ENCODE measurements at places on chromosomes 6 and 20.

GRCh38 chr20:55271371-55271770 is 733.9 kb downstream of the CBLN4 start:
- no peak for DNase-seq

- DNase-seq = no peak
Observed at GRCh38 chr6:74840953-74841352, 364.9 kb downstream of the COL12A1 start.

GRCh38 chr6:28522594-28523240 is 3.0 kb upstream of the GPX5 start:
- no peak for DNase-seq

- no peak for DNase-seq
Observed at GRCh38 chr20:62617711-62618483, 24.4 kb upstream of the SLCO4A1 start.

GRCh38 chr6:110841266-110841665 is 26.0 kb upstream of the CDK19 start:
- DNase-seq = no peak

DNA sequence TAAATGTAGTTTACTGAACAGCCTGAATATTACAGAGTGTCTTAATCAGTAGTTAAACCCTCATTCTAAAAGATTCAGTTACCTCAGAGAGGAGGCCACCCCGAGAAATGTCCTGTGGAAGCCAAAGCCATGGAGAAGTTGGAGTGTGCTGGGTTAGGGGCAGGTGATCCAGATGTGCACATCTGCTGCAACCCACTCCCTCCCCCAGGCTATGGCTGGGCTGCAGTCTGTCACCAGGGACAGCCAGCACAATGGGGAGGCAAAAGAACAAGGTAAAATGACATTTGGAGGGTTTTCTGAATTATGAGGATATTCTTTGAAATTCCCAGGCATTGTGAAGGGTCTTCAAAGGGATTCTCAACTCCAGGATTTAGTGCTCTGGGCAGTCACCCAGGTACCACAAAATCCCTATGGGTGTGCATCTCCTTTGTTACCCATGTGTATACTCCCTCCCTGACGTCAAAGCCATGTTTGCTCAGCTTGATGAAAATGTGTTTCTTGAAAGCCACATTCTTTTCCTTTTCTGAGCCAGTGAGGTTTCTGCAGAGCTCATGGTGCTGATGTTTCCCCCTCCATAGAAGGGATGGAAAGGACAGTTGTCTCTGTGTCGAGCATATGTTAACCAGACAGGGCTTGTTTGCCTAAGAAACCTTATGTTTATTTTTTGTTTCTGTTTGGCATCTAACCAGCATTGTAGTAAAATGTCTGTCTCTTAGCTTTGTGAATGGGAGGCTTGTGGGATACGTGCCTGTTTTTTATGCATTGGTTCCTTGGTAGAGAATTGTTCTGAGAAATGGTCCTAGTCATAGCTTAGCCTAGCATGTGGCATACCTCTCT is 212.3 kb upstream of the TBX18 start:
- DNase-seq = no peak

- no peak for DNase-seq
Observed at GRCh38 chr20:1934721-1935573, 39.7 kb downstream of the SIRPA start.

GRCh38 chr20:16299897-16300296 is 273.4 kb downstream of the KIF16B start:
- DNase-seq = no peak

DNA sequence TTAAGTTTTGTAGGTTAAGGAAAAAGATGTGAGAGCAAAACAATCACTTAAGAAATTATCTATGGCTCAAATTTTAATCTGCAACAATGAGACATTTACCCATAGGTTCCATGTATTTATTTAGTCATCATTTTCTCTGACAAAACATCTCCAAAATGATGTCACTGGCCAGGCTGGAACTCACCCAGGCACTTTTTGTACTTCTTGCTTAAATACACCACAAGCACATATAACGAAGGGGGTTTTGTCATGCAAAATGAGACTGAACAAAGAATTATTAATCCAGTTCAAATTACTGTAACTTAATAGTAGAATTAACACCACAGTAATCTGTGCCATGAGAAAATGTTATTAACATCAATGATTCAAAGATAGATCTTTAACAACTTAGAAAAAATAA is 200.5 kb downstream of the PTPRK start:
- DNase-seq = no peak

GRCh38 chr6:113971741-113972140 is 793 bp upstream of the HDAC2 start:
- DNase-seq = no peak

- DNase-seq = peak; percentile 26
Observed at GRCh38 chr6:89970609-89971337, 76.5 kb downstream of the GJA10 start.

- no peak for DNase-seq
Observed at GRCh38 chr20:53826597-53827291, 233.1 kb upstream of the ZNF217 start.

- DNase-seq = no peak
Observed at GRCh38 chr6:90021711-90022110, 127.4 kb downstream of the GJA10 start.

DNA sequence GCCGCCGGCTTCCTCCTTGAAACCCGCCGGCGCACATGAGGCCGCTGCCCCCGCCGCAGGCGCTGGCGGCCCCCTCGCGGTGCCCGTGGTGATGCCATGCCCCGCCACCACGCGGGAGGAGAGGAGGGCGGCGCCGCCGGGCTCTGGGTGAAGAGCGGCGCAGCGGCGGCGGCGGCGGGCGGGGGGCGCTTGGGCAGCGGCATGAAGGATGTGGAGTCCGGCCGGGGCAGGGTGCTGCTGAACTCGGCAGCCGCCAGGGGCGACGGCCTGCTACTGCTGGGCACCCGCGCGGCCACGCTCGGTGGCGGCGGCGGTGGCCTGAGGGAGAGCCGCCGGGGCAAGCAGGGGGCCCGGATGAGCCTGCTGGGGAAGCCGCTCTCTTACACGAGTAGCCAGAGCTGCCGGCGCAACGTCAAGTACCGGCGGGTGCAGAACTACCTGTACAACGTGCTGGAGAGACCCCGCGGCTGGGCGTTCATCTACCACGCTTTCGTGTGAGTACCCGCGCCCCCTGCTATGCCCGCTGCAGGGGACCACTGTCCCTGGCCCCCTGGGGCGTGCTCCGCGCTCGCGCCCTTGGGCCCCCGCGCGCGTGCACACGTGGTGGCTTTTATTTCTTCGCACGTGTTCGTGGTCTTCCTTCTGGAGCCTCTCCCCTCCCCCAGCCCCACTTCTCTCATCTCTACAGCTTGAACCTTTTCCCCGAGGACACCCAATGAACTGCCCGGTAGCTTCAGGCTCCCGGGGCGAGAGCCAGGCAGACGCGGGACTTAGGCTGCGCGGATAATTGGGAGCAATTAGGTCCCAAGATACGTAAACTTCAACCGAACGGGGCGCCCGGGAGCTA is 453 bp downstream of the KCNQ5 start:
- no peak for DNase-seq

All from NCI-H2081 treated with DMSO at 0.1 percent for 48 hours (cell line).